ENCODE measurements at places on chromosomes 5 and 9.

DNA sequence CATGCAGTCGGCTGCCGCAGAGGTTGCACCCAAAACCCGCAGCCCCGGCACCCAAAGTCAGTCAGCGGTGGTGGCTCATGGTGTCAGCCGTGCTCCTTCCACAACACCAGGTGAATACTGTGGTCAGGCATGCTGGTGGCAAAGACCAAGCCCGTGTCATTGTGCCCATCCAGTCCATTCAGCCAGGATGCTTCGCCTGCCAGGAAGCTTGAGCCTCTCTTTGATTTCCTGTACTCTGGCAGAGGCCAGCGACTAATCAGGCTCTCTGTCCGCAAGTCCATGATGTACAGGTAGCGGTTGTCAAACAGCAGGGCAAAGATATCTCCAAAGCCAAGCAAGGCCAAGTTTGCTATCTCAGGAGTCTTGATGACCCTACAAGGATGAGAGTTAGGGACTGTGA is 28.7 kb downstream of the FBXW2 start:
- DNase-seq, result no peak

GRCh38 chr5:34718516-34718915 is 62.4 kb downstream of the RAI14 start:
- DNase-seq, result no peak

DNA sequence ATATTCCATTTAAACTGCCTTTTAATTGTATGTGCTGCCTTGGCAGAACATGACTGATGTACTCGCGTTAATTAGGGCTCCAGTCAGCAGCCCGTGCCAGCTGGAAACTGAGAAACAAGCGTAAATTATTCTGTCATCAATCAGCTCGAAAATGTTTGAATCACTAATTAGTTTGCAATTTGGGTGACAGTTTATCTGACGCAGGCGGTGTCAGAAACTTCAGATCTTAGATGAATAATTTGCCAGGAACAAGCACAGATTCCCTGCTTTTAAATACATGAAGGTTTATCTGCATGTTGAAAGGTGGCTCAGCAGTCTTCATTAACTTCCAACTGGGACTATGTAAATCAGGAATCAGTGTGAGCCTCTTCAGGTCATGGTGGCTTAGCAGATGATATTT is 176.0 kb upstream of the TLE4 start:
- DNase-seq, result no peak

GRCh38 chr5:73236541-73237128 is 63.6 kb downstream of the TMEM174 start:
- no peak for DNase-seq

GRCh38 chr5:114948986-114949621 is 220.6 kb downstream of the TRIM36 start:
- DNase-seq, result no peak

DNA sequence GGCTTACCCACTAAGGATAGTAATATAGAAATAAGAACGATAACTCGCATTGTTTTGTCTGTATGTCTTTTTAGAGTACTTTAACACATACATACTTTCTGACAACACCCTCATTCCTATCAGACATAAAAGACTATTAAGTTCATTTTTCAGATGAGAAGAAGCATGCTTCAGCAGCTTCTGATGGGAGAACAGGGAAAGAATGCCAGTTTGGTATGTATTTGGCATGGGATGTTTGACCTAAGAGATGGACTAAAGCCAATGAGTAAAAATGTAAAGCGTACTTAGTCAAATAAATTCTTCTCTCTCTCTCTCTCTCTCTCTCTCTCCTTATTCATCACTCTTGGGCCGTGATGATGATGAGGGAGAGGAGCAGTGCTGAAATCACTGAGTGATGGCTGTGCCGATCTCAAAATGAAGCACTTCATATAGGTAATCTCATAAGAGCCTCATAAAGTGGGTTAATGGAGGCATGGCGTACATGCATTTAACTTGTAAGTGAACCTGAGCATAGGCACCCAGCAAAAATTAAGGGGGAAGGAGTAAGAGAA is 71.5 kb downstream of the SLIT3 start:
- DNase-seq, result no peak

DNA sequence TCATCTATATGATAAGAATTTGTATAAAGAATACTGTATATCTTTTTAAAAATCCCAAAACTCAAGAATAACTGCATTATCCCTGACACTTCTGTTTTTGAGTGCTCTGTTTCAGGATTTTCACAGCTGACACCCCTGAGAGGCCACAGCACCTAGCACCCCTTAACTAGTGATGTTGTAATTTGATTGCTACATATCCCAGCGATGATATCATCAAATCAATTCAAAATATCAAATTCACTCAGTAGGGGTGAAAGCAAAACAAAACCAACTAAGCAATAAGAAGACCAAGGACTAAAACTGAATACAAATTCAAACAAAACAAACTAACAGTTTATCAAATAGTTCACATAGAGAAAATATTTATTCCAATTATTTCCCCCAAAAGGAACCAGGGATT is 184.3 kb downstream of the MCTP1 start:
- no peak for DNase-seq

GRCh38 chr9:133472753-133473378 is 6.0 kb downstream of the SLC2A6 start:
- DNase-seq, result no peak

DNA sequence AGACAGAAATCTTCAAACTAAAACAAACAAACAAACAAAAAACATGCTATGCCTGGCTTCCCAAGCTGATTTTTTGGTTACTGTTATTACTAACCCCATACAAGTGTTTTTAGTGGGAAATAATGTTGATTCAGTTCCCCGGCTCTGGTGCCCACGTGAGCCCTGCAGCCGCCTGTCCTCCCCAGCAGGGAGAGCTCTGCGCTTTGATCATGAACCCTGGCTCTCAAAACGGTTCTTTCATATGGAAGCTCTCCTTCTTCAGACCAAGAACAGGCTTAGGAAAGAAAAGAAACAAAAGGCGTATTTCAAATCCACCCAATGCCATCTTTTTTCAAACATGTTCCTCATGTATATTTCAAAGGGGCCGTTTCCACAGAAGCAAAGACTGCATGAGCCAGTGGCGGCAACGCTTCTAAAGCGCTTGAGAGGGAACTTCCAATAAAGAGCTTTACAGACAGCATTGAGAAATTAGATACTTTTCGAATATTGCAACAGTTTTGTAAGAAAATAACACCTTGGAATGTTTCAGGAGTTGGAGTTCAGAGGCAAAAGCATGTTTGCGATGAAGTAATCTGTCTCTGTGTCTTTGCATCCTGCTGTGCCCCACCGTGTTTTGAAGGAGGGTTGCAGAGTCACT is 74.8 kb downstream of the ICE1 start:
- peak; percentile 29 for DNase-seq

DNA sequence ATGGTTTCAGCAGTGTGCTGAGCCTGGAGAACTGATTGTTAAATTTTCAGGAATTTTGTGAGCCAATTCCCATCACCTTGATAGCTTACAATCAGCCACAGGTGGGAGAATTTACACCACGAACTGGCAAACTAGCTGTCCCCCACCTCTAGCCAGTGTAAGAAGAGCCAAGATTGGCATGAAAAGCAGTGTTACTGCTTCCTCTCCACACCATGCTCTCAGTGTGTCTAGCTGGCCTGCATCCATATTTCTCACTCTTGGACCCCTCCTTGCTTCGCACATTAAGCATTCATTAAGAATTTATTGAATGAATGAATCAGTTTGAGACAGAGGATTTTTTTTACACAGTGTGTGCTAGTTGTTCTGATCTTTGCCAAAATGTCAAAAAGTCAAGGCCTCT is 36.7 kb upstream of the MAN2A1 start:
- no peak for DNase-seq

- no peak for DNase-seq
Observed at GRCh38 chr9:7055171-7055903, 297.6 kb downstream of the KDM4C start.

- DNase-seq, result no peak
Observed at GRCh38 chr5:59449905-59450644, 443.5 kb downstream of the PDE4D start.

DNA sequence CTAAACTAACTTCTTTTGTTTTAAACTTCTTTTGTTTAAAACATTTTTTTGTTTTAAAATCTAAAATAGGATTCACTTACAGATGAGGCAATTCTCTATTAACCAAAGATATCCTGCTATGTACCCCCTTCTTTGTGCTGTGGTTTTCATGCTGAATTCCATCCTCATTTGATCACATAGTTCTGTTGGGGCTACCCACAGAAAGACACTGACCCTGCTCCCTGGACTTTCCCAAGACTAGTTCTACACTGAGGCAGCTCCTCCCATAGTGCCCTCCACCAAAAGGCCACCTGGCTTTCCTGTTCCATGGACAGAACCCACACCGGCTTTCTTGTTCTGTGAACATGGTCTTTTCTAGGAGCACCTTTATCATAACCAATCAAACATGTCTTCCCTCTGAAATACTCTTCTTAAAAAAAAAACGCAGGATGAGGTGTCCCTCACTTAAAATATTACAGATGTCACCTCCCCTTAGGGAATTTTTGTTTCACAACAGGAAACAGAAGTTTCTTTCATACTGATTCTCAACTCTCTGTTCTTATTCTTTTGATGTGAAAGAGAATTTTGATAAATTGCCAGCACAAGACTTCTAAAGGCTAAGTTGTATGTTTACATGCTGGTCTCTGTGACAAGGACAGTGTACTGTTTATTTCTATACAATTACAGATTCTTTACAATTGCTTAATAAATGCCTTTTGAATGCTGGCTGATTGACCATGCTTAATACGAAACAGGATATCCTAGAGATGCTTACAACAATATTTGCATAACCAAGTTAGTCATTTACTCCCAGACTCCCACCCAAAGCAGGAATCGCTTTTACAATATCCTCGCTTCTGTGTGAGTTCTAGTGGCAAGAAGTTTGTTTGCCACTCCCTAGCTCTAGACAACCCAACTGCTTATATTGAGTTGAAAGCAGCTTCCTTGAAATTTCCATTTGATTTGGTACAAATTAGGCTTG is 300.4 kb downstream of the DTWD2 start:
- no peak for DNase-seq

DNA sequence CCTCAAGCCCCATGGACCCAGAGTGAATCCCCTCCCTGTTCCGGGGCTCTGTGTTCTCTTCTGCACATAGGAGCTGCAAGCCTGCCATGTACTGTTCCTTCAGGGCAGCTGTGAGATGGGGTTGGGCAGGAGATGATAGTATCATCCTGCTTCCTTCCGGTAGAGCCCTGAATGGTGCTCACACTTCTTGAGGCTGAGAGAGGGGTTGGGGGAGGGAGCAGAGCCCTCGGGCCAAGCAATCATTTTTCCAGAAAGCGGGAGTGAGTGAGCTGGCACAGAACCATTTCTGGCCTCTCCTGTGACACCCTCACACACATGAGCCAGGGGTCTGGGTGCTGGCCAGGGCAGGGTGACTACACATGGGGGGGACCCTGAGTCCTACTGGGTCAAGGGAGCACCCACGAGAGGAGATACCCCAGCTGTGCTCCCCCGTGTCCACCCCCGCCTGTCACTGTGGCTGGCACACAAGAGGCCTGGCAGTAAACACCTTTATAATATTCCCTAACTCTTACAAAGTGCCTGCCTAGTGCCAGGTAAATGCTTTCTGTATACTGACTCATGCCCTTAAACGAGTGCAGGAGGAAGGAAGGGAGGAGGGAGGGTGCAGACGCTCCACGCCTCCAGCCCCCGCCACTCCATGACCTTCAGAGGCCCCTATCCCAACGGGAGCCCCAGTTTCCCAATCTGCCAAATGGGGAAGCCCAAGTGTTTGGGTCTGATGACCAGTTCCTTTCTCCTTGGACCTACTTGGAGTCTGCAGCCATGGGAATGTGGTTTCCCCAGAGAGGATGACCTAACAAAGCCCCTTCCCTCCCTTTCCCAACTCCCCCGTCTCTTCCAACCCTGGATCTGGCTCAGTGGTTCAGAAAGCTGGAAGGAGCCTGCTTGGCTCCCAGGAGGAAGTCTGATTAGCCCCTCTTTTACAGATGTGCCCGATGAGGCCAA is 15.5 kb downstream of the AKNA start:
- DNase-seq, result peak; percentile 72

GRCh38 chr5:137220523-137220927 is 278.6 kb downstream of the SPOCK1 start:
- no peak for DNase-seq

GRCh38 chr9:15509931-15510788 is 610 bp downstream of the PSIP1 start:
- DNase-seq, result peak; percentile 73

DNA sequence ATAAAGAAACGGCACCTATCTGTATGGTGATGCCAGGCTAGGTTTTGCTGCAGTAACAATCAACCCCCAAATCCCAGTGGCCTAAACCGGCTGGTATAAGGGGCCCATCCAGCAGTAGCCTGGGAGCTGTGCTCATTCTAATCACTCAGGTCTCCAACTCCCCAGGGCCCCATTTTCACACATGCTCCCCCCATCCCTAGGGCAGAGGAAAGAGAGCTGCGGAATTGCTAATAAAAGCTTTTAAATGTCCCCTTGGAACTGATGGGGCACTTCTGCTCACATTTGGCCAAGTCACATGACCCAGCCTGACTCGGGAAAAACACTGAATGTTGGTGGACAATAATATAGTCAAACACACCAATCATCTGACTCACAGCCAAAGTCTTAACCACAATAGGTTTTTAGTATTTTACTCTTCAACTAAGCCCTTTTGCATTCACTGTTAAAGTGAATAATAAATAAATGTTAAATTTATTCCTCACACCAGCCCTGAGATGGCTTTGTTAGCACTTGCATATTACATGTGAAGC is 1.6 kb downstream of the FBLL1 start:
- DNase-seq, result no peak

- DNase-seq, result no peak
Observed at GRCh38 chr5:58504766-58505165, 13.5 kb downstream of the GAPT start.

- no peak for DNase-seq
Observed at GRCh38 chr5:123807177-123807945, 295.4 kb downstream of the CSNK1G3 start.

GRCh38 chr9:2267181-2267745 is 252.1 kb downstream of the SMARCA2 start:
- no peak for DNase-seq

GRCh38 chr9:20948703-20949102 is 82.7 kb downstream of the HACD4 start:
- DNase-seq, result no peak

DNA sequence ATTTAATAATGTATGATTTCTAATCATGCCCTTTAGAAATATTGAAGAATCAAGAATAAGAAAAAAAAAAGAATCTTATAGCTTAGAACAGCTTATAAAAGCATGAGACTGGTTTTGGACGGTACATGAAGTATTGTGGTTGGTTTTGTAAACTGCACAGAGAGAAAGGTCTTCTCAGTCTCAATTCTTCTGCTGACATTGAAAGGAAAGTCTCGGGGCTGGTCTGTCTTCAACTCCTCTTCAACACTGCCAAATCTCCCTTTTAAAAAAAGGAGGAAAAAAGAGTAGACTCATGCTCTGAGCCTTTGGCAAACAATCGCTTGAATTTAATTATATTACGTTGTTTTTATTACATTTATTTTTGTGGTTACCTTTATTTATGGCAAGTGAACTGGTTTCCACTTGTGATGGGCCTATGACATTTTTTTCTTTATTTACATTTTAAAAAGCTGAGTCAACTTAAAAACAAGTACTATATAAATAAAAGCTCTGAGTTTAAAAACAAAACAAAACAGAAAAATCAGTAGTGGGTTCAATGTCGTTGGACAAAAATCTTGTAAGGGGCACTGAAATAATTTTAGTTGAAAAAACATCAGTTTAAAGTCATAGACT is 32.8 kb upstream of the EBF1 start:
- DNase-seq, result no peak
